ENCODE measurements at places on chromosomes 13 and 19.
A peak's percentile ranks its signal among the peaks of the same experiment; 100 is the strongest.

DNA sequence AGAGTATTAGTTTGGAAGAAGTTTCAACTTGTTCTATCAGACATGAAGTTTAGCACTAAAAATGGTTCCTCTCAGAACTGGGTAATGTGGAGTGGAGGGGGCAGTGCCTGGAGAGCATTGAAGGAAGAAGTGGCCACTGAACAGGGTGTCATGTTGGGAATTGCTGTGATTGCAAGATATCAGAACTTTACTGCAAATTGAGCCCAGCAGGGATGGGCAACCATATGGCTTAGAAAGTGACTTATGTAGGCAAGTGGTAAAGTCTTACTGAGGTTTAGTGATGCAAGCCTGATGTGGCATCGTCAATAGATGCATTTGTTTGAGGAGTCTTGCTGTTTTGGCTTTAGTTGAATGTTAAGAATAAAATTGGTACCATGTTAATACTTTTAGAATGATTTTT lies 31.7 kb downstream of the WASF3 start:
- no peak for DNase-seq

- DNase-seq, result no peak
Observed at GRCh38 chr13:80574113-80574850, 233.4 kb upstream of the SPRY2 start.

DNA sequence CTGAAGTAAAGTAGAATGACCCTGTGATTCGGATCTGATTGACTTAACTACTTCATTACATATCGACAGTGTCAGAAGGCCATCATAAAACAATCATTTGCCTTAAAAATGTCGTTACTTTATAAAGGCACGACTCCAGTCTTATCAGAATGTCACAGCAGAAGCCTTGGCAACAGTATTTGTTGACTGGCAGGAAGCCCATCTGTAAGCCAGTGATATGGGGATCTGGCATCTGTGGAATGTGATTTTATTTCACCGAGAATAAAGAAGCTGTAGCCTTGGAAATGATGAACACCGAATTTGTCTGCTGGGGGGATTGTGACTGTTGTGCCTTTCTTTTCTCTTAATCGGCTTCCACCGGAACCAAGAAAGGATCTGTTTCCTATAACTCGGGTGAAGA lies 362.5 kb downstream of the TDRD3 start:
- DNase-seq, result peak; percentile 9

- DNase-seq, result peak; percentile 90
Observed at GRCh38 chr13:45630791-45631190, 15.3 kb upstream of the ERICH6B start.

DNA sequence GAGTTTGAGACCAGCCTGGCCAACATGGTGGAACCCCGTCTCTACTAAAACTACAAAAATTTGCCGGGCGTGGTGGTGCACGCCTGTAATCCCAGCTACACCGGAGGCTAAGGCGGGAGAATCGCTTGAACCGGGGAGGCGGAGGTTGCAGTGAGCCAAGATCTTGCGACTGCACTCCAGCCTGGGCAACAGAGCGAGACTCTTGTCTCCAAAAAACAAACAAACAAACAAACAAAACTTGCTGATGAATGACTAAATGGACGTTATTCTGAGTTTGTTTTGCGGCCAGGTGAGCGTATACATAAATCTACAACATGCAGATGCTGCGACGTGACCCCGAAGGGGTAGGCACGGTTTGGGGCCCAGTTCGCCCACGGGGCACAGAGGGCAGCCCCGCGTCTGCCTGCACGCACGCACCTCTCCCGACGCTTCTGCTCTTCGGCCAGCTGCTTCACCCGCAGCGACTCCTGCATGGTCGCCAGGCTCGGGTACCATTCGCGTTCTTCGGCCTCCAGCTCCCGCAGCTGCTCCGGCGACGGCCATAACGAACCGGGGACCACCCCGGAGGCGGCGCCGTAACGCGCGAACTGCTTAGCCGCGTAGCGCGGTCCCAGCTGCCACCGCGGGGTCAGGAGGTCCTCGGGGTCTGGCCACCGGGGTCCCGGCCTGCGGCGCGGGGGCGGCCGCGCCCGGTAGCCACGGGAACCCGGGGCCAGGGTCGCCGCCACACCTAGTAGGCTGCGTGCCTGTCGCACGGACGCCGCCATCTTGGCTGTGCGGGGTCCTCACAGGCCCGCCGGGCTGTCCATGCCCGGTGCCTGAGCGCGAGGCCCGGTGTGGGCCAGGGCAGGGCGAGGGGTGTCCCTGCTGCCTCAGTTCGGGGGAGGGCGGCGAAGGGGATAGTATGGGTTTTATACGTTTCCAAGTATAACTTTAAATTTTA lies at the start of gene GADD45GIP1:
Gene GADD45GIP1 (minus strand): TSS at position 778 of the 943 bp plus-strand sequence. CDS start 11 bp downstream, at position 767.
- DNase-seq, result peak; percentile 80

- DNase-seq, result no peak
Observed at GRCh38 chr13:99158846-99159245, 41.8 kb upstream of the UBAC2 start.

Data from M059J (cell line).